A549 treated with AZD2906 at 1 μM for 4 hours (cell line): ENCODE measurements at places on chromosomes 11 and 22. TPM values are rescaled to one million over a fixed set of nuclear protein-coding genes. Genes with fewer than 3 reads are reported as not detected.

UPK3A gene
- total RNA-seq, result not detected in 5 replicates

CASP4 gene
- 4.2 to 5.5 TPM (median 4.3 TPM) in 5 replicates for total RNA-seq

OLFML1 gene
- 0.07 TPM in 1 of 5 replicates, not detected in the others for total RNA-seq

CCDC88B gene
- 8.6 to 10.5 TPM (median 10.2 TPM) in 5 replicates for total RNA-seq

ARHGAP20 gene
- total RNA-seq, result 0.02 to 0.07 TPM (median 0.04 TPM) in 4 of 5 replicates, not detected in the other

SHISA8 gene
- 0.18 to 0.30 TPM (median 0.23 TPM) in 4 of 5 replicates, not detected in the other for total RNA-seq

RIBC2 gene
- total RNA-seq, result 1.8 to 2.4 TPM (median 2.2 TPM) in 5 replicates

OR52I1 gene
- not detected in 5 replicates for total RNA-seq

OOSP4A gene
- total RNA-seq, result not detected in 5 replicates

SRRD gene
- total RNA-seq, result 18.2 to 21.5 TPM (median 18.8 TPM) in 5 replicates

RPL3 gene
- 1,761 to 2,448 TPM (median 1,791 TPM) in 5 replicates for total RNA-seq

ZNF214 gene
- 0.72 to 1.2 TPM (median 0.93 TPM) in 5 replicates for total RNA-seq

UBE2L3 gene
- total RNA-seq, result 59.2 to 69.7 TPM (median 61.3 TPM) in 5 replicates

ESAM gene
- total RNA-seq, result 9.1 to 14.6 TPM (median 12.8 TPM) in 5 replicates

SCGB1D2 gene
- not detected in 5 replicates for total RNA-seq
